Tongue (tissue), 3 donors: ENCODE measurements at places on chromosomes 6 and 20. TPM values are rescaled to one million over a fixed set of nuclear protein-coding genes. Genes with fewer than 3 reads are reported as not detected.

GRCh38 chr6:11822346-11822745, 43.7 kb upstream of the ADTRP start:
- DNase-seq = no peak

DNA sequence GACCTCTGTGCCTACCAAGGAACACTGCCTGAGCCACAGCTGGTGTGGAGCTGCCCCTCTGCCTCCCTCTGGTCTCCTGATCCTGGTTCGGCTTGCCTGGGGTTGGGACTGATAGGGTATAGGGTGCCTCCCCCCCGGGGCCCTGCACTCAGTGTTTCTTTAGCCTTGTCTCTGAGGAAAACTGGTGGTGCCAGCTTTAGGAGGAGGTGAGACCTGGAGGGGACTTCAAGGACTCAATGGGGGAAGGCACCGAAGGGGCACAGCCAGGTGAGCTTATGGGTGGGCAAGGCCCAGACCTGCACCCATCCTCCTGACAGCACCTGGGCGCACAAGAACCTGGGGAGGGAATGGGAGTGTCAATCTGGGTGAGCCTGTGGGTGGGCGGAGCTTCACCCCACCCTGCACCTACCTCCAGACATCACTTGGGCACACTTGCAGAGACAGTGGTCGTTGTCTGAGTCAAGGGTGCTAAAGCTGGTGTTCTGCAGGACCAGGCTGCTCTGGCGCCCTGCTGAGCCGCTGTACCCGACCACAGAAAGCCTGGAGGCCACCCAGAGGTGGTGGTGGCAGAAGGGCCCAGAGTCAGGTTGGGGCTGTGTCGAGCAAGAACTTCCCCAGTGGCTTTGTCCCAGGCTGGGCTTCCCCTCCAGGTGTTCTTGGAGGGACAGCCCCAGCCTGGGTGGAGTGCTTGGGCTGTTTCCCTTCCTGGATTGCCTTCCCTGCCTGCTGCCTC, 40.5 kb downstream of the FAM110A start:
- no peak for DNase-seq

GRCh38 chr20:19074828-19075516, 137.5 kb upstream of the SLC24A3 start:
- DNase-seq = peak; percentile 19

- no peak for DNase-seq
Measured at GRCh38 chr20:25090492-25091429, 8.8 kb upstream of the VSX1 start.

DNA sequence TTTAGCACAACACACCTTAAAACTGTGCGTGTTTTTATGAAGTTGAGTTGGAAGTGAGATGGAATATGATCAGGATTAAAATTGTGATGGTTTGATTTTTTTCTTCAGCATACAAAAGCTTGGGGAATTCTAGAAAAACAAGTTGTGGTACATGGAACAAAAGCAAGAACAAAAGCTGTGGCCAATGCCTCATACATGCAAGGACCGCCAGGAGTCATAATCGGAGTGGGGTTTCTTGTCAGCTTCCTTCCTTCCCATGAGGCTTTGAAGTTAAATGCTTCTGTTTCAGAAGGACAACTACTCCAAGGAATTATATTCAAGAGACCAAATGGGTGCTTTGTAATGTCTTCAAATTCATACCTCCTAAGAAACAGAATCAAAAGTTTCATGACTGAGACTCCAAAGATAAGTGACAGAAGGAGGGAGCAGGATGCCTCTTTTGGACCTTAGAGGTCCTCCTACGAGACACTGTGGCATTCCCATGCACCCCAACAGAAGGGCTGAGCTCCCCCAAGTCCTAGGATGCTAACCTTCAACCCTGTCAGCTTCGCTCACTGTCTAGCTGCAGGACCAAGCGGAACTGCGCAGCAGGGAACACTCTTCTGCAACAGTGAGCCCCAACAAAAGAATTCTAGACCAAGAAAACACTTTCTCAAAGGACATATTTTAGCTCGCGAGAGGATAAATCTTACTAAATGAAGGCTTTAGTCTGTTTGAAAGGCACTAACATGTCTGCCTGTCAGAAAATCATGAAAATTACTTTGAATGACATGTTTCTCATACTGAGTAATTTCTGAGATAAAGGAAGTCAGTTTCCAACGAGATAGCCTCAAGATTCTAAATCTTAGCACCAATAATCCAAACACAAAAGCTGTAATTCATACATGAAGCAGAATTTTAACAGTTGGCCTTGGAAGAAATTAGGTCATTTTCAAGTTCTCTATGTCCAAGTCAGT, 108.5 kb upstream of the NHSL1 start:
- DNase-seq = no peak

DNA sequence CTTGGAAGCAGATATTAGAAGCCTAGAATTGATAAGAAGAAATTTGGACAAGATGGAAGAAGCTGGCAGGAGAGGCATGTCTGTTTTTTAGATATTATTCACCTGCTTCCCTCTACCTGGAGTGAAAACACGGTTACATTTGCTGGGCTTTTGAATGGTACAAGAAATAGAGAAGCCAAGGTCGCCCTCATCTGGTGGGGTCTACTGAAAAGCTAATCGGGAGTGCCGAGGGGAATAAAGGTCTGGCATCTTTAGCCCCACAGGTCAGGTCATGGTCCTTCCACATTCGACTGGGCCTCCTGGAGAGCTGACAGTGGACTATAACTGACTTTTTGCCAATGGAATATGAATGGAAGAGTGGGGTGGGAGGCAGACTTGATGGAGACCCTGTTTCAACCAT, 4.6 kb upstream of the C2 start:
- no peak for DNase-seq

GRCh38 chr6:16559071-16559470, 202.2 kb downstream of the ATXN1 start:
- peak; percentile 37 for DNase-seq

- no peak for DNase-seq
Measured at GRCh38 chr6:155517294-155517693, 61.7 kb upstream of the NOX3 start.

The HSPA12B gene
- 26.7 TPM for total RNA-seq

The SNAI1 gene
- 0.31 TPM for total RNA-seq
